SW 1271 (cell line): ENCODE measurements at places on chromosomes 7 and 10.

DNA sequence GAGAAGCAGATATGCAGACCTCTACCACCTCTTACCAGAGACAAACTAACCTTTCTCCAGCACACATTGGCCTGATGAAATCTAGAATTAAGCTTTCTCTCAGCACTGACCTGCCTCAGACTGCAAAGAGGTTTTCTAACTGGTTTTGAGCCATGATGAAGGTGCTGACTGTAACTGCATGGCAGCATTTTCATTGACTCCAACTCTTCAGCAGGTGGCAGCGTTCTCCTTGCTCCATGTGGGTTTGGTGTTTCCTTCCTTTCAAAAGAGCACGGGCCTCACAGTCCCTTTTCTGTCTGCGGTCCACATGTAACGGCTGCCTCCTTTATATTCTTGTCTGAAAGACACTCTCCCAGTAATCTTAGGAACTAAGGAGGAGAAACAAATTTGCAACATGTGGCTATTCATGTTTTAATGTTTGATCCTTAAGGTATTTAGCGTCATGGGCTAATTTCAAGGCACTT lies 12.6 kb downstream of the KLLN start:
- DNase-seq, result no peak

DNA sequence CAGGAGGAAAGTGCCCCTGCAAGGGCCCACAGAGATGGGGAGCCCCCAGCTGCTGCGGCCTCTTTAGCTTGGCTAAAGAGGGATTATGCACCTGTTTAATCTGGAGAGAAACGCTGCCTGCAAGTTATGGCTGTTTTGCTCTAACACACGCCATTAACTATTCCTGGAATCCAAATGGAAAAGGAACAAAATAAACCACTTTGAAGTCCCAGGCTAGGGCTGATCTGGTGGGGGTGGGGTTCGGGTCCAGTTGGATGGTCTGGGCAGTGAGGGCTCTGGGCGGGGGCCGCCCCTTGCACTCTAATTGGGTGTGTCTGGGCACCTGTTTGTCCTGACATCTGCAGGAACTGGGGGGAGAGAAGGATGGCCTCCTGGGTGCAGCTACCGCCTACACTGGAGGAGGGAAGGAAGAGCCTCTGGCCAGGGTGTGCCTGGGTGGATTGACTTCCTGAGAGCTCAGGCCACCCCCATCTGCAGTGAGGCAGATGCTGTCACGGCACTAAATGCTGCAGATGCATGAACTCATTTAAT lies 300.6 kb downstream of the ZEB1 start:
- no peak for DNase-seq

DNA sequence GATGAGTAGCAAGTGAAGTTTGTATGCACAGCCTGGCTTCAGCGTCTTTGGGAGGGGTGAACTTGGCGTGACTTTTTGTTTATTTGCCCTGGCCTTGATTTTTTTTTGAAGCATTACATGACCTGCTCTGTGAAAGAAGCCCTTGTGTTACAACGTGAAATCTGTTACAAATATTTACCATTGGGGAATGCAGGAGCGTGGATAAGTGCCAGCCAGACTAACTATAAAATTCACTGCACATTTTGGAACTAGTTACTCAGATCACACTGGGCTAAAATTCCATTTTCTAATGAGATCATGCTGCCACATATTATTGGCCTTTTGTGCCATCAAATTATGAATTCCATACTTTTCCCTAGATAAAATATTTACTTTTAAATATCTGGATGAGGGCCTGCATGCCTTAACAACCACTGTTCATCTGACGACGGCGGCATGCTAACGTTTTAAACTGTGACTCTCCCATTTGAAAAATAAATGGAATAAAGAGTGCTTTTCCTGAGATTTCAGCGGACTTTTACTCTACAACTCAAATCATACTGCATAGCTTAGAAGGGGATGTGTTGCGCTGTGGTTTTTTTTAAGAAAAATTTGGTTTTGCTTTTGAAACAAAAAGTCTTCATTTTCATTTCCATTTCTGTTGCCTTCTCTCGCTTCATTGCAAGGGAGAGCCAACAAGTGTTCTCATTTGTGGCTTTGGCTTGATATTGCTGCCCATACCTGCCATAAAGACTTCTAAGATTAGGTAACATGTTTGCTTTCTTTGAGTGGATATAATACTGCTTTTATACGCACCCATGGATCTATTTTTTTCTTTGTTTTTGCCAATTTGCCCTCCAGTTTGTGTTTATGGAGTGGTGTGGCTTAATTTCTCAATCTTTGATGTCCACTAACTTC lies 352.2 kb downstream of the TFEC start:
- no peak for DNase-seq

- no peak for DNase-seq
These were observed 113.7 kb upstream of the ANKRD1 start for GRCh38 chr10:91034494-91035159.

DNA sequence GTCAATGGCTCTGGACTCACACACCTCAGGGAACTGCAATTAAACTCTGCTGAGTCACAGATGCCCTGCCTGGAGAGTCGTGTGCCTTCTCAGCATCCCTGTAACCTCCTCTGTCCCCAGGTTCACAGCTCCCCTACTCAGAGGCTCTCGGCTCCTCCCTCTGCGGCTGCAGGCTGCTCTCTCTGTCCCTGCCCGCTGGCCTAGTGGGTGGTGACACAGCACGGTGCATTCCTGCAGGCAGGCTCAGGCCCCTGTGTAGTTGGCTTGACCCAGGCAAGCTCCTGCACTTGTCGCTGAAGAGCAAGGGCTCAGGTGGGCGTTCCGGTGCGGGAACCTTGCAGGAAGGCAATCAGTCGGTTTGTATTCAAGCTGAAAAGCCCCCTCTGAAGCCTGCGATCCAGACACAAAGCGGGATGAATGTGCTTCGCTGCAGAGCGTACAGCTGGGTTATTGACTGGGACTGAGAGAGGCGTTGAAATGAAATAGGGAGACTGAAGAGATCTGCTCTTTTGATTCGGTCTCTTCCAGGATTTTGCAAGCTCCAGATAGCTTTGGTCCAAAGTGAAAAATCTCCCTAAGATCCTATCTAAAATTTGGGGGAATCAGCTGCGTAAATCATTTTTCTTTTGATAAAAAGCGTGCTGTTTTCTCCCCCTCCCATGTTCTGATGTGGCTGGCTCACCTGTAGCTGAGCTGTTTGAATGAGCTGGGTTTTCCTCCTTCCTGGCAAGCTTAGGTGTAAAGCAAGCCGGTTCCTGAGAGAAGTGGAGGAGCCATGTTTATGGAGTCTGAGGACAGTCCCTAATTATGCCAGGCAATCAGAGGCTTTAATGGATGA lies 208.7 kb upstream of the PHYHIPL start:
- no peak for DNase-seq

GRCh38 chr10:66321723-66322665 lies 603.8 kb upstream of the LRRTM3 start:
- DNase-seq, result no peak

GRCh38 chr7:123977081-123977480 lies 52.0 kb downstream of the SPAM1 start:
- no peak for DNase-seq

DNA sequence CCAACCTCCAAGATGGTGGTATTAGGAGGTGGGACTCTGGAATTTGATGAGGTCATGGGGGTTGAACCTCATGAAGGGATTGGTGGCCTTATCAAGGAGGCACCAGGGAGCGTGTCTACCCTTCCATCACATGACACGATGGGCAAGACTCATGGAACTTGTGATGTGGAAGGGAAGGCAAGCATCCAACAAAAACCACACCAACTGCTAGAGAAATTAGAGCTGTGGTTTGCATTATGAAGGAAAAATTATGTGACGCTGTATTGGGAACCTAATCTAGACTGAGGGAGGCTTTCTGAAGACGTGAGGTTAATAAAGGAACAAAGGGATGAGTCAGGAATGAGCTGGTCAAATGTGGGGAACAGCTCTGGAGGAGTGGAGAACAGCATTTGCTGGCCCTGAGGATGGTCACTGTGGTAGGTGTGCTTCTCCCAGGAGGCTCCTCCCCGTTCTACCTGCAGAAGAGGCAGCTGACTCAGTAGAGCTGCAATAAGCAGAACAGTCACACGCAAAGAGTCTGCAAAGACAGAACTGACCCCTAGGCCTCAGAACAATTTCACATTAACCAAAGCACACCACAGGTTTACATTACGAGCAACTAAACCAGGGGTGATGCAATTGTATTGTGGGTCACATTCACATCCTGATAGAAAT lies 236.6 kb upstream of the GRB10 start:
- DNase-seq, result no peak
